Osteoblast (primary cell): ENCODE measurements at places on chromosomes 1 and 21. TPM values are rescaled to one million over a fixed set of nuclear protein-coding genes. Genes with fewer than 3 reads are reported as not detected.

ECM1 gene
- total RNA-seq, result 20.9 and 30.0 TPM in 2 replicates

FMO1 gene
- total RNA-seq, result not detected in 2 replicates

DNA sequence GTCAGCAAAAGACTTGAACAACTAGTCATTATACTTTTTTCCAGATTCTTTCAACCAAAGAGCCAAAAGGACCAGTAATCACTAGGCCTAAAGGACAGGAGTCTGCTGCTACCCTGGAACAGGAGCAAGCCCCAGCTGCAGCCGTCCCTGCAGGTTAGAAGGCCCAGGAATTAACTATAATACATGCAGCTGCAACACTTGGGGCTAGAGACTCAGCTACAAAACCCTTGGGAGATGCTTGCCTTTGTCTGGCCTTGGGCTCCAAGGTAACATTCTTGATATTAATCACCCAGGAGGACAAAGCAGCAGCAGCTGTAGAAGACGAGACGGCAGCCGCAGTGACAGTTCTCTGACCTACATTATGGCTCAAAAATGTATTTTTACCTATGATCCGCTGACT is 841.2 kb upstream of the ADGRL4 start:
- no peak for DNase-seq

GRCh38 chr1:218813237-218813636 is 360.4 kb upstream of the LYPLAL1 start:
- no peak for DNase-seq

DNA sequence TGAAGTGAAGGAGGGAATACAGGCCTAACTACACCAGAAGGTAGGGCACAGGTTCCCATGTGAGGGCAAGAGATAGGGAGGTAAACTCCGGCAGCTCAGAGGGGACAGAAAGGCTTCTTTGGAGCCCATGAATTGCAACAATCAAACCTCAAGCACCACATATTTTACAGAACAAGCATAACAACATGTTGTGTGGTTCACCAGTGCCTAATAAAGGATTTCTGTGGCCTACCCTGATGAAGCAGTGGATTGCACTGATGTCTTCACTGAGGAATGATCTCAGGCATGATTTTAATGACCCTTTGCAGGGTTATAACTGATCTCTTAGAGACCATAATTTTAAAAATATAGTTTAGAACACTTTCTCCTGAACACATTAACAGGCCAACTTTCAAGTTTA is 77.4 kb downstream of the RUNX1 start:
- DNase-seq, result no peak

DNA sequence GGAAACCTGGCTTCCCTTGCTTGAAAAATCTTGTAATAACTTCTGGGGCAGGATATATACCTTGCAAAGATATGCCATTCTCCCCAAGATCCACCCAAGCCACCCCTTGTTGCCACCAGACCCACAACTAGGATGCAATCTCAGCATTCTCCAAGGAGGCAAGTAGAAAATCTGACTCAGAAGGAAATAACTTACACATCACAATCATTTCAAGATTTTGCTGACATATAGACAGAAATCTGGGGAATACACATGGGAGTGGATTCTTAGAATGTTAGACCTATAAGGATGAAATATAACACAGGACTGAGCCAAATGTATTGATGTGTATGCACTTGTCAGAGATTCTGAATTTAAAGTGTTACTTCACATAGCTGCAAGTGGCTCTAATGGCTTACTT is 14.8 kb upstream of the ZDHHC18 start:
- peak; percentile 74 for DNase-seq

GRCh38 chr1:173393659-173394000 is 83.5 kb upstream of the PRDX6 start:
- no peak for DNase-seq

DNA sequence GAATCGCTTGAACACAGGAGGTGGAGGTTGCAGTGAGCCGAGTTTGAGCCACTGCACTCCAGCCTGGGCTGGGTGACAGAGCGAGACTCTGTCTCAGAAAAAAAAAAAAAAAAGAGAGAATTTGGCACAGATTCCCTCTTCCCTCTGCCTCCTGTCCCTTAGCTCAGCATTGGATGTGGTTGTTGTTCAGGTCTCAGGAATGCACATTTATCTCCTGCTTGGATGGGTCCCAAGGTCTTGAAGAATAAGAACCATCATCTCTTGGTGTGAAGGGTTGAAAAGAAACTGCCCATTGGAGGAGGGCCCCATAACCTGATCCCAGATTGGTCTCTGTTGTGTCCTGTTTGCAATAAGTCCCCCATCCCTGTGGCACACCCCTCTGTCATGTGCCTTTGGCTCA is 34.9 kb downstream of the UBIAD1 start:
- peak; percentile 69 for DNase-seq
